Fibroblast of lung (primary cell): ENCODE measurements at places on chromosomes 12 and 14. TPM values are rescaled to one million over a fixed set of nuclear protein-coding genes. Genes with fewer than 3 reads are reported as not detected.

The LTB4R2 gene
- total RNA-seq, result 1.3 and 1.8 TPM in 2 replicates

The JPH4 gene
- not detected in 2 replicates for total RNA-seq

The TPPP2 gene
- not detected in 2 replicates for total RNA-seq

The PPFIA2 gene
- 0.26 and 2.1 TPM in 2 replicates for total RNA-seq

The TUNAR gene
- total RNA-seq, result not detected in 2 replicates

The SLC15A4 gene
- total RNA-seq, result 36.3 and 37.2 TPM in 2 replicates

The STAC3 gene
- 0.26 and 0.33 TPM in 2 replicates for total RNA-seq

The LMNTD1 gene
- not detected in 2 replicates for total RNA-seq

The OR4L1 gene
- not detected in 2 replicates for total RNA-seq

The GNB3 gene
- 1.3 and 1.7 TPM in 2 replicates for total RNA-seq

The PRB2 gene
- total RNA-seq, result not detected in 2 replicates

The NTN4 gene
- total RNA-seq, result 8.2 and 28.6 TPM in 2 replicates

The MIPOL1 gene
- 8.6 and 9.0 TPM in 2 replicates for total RNA-seq

The GZMH gene
- total RNA-seq, result not detected in 2 replicates

The PTPN6 gene
- total RNA-seq, result 0.26 TPM in 1 of 2 replicates, not detected in the other

The A2ML1 gene
- not detected in 2 replicates for total RNA-seq

The TAS2R46 gene
- 1.5 and 2.0 TPM in 2 replicates for total RNA-seq

The RBP5 gene
- 0.26 TPM in 1 of 2 replicates, not detected in the other for total RNA-seq

The SERPINA1 gene
- total RNA-seq, result under 0.01 TPM in 1 of 2 replicates, not detected in the other

The KSR2 gene
- not detected in 2 replicates for total RNA-seq

The OR8S1 gene
- not detected in 2 replicates for total RNA-seq

The KRT6C gene
- not detected in 2 replicates for total RNA-seq

The OLR1 gene
- total RNA-seq, result 0.26 and 1.2 TPM in 2 replicates

The BICDL1 gene
- under 0.01 TPM in 1 of 2 replicates, not detected in the other for total RNA-seq

The LPAR5 gene
- not detected in 2 replicates for total RNA-seq
